Upper lobe of right lung (tissue), 1 donor: ENCODE measurements at places on chromosomes 5 and 9. TPM values are rescaled to one million over a fixed set of nuclear protein-coding genes. Genes with fewer than 3 reads are reported as not detected.

GRCh38 chr5:120472911-120473310 lies 8.8 kb downstream of the PRR16 start:
- no peak for DNase-seq

DNA sequence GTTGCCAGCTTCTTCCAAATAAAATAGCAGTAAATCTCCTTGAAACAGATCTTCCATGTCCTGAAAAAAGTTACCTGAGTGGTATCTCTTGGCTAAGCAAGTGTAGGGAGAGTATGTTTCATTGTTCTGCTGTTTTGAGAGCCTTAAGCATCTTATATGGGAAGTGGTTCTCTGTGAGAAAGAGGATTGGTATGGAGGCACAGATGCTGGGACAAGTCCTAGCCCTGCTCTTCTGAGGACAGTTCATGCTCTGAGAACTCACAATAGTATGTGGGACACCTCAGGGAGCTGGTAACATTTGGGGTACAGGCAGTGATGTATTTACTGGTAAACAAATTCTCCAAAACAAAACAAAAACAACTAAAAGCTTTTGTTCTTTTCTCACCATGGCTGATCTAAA lies 2.0 kb downstream of the PPP3R2 start:
- no peak for DNase-seq

- DNase-seq = no peak
These were observed 101.6 kb downstream of the TRIO start for GRCh38 chr5:14244721-14245120.

GRCh38 chr9:91059713-91060112 lies 258.1 kb downstream of the SYK start:
- no peak for DNase-seq

GRCh38 chr5:62342476-62342837 lies 36.5 kb downstream of the KIF2A start:
- DNase-seq = no peak

Gene THBS4
- 1.2 TPM for total RNA-seq

Gene GRIN1
- 0.64 TPM for total RNA-seq

Gene BNC2
- 18.1 TPM for total RNA-seq
